ENCODE measurements at places on chromosomes 7 and 10.

- DNase-seq, result no peak
Measured at GRCh38 chr10:71314028-71314693, 4.9 kb upstream of the SLC29A3 start.

GRCh38 chr7:38451840-38452239 is 178.4 kb upstream of the TARP start:
- peak; percentile 19 for DNase-seq

DNA sequence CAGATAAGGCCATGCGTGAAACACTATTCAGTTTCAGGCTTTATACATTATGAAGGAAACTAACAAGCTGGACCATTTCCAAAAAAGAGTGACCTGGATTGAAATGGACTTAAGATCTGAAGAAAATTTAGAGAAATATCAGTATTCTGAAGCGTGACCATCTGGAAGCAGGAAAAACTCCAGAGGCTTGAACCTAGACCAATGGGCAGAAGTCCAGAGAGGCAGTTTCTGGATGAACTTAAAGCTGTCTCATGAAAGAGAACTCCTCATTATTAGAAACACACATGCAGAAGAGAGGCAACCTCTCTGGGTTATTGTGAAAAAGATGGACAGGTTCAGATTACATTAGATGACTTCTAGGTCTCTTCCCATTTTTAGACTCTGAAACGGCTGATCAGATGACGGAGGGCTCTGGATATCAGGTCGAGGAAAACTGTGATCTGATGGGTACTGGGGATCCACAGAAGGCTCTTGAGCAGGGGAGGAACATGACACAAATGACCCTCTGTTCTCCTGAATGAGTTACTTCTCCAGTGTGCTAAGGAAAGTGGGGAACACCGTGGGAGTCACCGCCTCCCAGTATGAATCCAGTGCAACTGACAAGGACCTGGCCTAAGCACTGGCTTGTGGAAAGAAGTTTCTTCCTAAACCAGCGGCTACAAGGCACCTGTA is 116.5 kb downstream of the SPDYE5 start:
- DNase-seq, result no peak

- DNase-seq, result no peak
Measured at GRCh38 chr7:13949445-13949844, 40.0 kb downstream of the ETV1 start.

DNA sequence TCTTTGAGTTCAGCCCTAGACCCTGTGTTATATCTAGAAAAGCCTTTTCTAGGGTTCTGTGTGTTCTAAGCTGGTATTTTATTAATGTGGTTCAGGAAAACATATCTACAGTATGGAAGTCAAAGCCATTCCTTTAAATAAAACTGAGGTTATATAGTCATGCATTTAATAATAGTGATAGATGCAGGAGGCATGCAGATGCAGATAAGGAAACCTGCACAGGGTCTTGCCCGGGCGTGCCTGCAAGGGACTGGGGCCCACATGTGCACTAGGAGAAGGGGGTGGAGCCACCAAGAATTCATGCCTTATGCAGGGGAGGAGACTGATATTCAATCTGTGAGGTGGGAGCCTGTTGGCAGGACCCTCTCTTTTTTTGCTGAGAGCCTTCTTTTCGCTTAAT is 171.5 kb downstream of the PRPF18 start:
- DNase-seq, result no peak

DNA sequence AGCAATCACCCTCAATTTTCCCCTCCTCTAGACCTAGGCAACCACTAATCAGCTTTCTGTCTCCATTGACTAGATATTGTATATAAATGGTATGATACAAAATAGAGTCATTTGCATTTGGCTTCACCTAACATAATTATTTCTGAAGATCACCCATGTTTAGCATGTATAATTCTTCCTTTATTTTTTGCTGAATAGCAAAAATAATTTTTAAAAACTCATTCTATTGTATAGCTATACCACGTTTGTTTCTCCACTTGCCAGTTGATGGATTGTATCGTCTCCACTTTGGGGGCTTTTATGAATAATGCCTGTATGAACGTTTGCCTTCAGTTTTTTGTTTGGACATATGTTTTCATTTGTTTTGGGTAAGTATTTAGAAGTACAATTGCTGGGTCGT is 95.3 kb downstream of the ZNRF2 start:
- no peak for DNase-seq

GRCh38 chr10:70461397-70462348 is 16.9 kb upstream of the PALD1 start:
- DNase-seq, result peak; percentile 24

- DNase-seq, result no peak
Measured at GRCh38 chr10:72110673-72111401, 22.5 kb upstream of the SPOCK2 start.

DNA sequence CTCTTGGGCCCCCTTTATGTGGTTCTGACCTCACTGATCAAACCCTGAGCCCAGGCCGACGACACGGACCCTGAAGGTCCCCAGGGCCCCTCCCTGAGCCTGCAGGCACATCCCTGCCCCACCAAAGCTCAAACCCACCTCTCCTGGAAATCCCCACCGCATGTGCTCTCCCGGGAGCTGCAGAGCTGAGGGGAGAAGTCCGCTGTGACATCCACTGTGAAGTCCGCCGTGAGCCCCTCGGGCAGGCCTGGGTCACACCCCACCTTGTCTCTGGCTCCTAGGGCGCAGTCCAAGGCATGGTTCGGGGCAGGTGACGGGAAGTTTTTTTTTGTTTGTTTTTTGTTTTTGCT is 100.2 kb downstream of the MICALL2 start:
- DNase-seq, result no peak

All from amniotic stem cell (primary cell).